ENCODE measurements at places on chromosomes 7 and 10. TPM values are rescaled to one million over a fixed set of nuclear protein-coding genes. Genes with fewer than 3 reads are reported as not detected.

GRCh38 chr10:91108820-91109219 is 111.6 kb upstream of the PCGF5 start:
- no peak for DNase-seq
- H3K4me3 ChIP-seq = no peak overlapping the region
- H3K36me3 ChIP-seq = no peaks in the 10 kb centered on the region
- H3K27ac ChIP-seq = no peak overlapping the region
- no peaks in the 10 kb centered on the region for H3K27me3 ChIP-seq
- no peaks in the 10 kb centered on the region for H3K4me1 ChIP-seq

- H3K4me3 ChIP-seq = no peak overlapping the region
- no peaks in the 10 kb centered on the region for H3K27me3 ChIP-seq
- no peaks in the 10 kb centered on the region for H3K4me1 ChIP-seq
- no peaks in the 10 kb centered on the region for H3K36me3 ChIP-seq
- DNase-seq = no peak
Observed at GRCh38 chr7:134900166-134900982, 85.9 kb upstream of the AGBL3 start.

- DNase-seq = no peak
- H3K4me1 ChIP-seq = no peaks in the 10 kb centered on the region
- no peak overlapping the region for H3K27ac ChIP-seq
- H3K27me3 ChIP-seq = no peaks in the 10 kb centered on the region
- no peaks in the 10 kb centered on the region for H3K36me3 ChIP-seq
Observed at GRCh38 chr10:92381543-92381954, 90.6 kb downstream of the MARCHF5 start.

The GBF1 gene
- 14.4 TPM for polyA plus RNA-seq

DNA sequence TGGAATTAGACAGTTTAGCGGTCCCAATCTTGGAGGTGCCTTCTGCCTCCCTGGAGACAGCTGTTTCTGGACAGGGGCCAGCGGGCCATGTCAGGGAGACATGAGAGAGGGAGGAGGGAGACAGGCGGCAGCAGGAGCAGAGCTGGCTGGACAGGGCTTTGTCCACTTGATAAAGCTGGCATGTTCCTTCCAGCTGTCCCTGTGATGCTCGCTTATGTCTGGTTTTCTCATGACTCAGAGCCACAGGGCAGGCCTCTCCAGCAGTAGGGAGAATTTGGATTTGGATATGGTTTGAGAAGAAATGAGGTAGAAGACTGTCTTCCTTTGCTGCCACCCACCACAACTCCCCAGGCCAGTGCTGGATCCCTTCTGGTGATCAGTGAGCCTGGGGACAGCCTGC is 51.7 kb upstream of the SORCS3 start:
- no peak for DNase-seq
- no peaks in the 10 kb centered on the region for H3K36me3 ChIP-seq
- no peak overlapping the region for H3K4me3 ChIP-seq
- no peaks in the 10 kb centered on the region for H3K4me1 ChIP-seq

The RET gene
- polyA plus RNA-seq = 1.1 TPM

DNA sequence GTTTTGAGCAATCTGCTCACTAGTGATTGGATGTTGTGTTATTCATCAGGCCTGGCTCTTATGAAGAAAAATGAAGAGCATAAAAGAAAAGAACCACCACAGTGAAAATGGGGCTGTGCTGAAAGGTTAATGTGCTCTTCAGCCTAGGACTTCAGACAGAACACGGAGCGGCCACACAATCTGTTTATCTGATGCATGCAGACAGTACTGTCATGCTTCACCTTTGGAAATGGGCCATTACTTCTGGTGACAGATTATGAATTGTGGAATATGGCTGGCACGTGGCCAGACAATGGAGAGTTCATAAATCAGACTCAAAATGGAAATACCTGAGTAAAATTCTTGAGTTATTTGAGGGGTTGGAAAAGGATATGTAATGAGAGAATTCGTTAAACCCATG is 86.0 kb upstream of the NOBOX start:
- no peaks in the 10 kb centered on the region for H3K36me3 ChIP-seq
- no peak for DNase-seq
- no peaks in the 10 kb centered on the region for H3K4me1 ChIP-seq
- no peak overlapping the region for H3K4me3 ChIP-seq
- H3K27ac ChIP-seq = no peak overlapping the region

The ANXA8L1 gene
- polyA plus RNA-seq = not detected

DNA sequence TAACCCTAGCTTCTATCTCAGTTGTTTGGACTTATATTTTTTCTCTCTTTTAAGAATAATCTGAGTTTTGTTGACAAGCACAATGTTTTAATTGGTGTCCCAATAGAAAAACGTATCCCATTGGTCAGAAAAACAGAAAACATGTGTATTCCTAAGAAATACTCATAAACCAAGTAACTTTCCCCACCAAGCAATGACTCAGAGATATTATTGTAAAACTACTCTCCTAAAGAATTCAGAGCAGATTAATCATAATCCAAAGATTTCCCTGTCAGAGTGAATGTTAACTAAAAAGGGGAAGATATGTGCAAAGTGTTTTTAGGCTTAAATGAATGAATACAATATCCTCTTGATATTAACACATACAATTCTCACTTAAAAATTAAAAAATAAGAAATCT is 29.4 kb upstream of the MBL2 start:
- no peaks in the 10 kb centered on the region for H3K4me1 ChIP-seq
- no peaks in the 10 kb centered on the region for H3K36me3 ChIP-seq
- no peak overlapping the region for H3K27ac ChIP-seq
- H3K4me3 ChIP-seq = no peak overlapping the region
- DNase-seq = no peak

The OIT3 gene
- not detected for polyA plus RNA-seq

GRCh38 chr7:80844916-80845315 is 73.9 kb downstream of the SEMA3C start:
- H3K36me3 ChIP-seq = no peaks in the 10 kb centered on the region
- H3K4me1 ChIP-seq = no peaks in the 10 kb centered on the region
- H3K27me3 ChIP-seq = no peaks in the 10 kb centered on the region
- no peak for DNase-seq
- H3K27ac ChIP-seq = no peak overlapping the region
- no peak overlapping the region for H3K4me3 ChIP-seq

The CAV2 gene
- 23.1 TPM for polyA plus RNA-seq

DNA sequence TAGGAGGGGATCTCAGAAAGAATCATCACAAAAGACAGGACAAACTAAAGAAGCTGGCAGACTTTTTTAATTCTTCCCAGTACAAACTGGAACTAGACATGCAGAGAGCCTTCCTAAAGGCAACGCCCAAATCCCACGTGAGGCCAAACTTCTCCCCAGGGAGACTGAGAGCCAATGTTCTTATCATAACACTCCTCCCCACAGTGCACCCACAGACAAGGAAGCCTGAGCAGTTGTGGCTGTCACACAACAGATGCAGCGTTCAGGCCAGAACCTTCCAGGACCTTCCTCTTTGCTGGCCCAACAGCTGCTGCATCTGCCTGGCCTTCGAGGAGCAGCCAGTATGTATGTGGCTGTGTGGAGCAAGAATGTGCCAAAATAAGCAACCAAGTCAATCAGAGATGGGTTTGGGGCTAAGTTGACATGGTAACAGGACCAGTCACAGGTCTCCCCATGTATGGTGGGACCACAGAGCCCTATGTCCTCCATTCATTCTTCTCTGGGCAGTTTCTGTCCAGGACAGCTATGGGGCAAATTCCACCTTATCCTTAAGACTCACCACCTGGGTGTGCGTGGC is 34.9 kb downstream of the SRPK2 start:
- no peaks in the 10 kb centered on the region for H3K4me1 ChIP-seq
- DNase-seq = no peak
- no peak overlapping the region for H3K4me3 ChIP-seq
- no peaks in the 10 kb centered on the region for H3K27me3 ChIP-seq
- H3K36me3 ChIP-seq = no peaks in the 10 kb centered on the region

GRCh38 chr7:133869556-133869955 is 257.6 kb upstream of the LRGUK start:
- no peak overlapping the region for H3K4me3 ChIP-seq

The PAPOLB gene
- polyA plus RNA-seq = not detected

- no peaks in the 10 kb centered on the region for H3K36me3 ChIP-seq
- H3K4me3 ChIP-seq = no peak overlapping the region
- H3K4me1 ChIP-seq = no peaks in the 10 kb centered on the region
- no peaks in the 10 kb centered on the region for H3K27me3 ChIP-seq
Observed at GRCh38 chr7:95907337-95907736, 135.0 kb downstream of the DYNC1I1 start.

DNA sequence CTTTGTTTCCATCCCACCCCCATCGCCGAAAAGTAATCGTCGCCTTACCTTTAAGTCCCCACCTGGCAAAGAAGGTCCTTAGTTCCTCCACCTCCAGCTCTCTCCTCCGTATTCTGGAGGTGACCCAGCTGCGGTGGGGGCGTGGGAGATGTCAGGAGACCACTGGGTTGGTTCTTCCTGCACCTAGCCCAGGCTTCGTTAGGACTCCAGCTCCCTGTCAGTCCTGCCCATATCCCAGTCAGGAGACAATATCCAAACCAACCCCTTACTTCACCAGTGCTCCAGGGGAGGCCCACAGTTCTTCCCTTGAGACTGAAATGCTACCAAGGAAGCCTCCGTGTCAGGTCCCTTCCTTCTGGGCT is 693 bp downstream of the ADIRF start:
- no peaks in the 10 kb centered on the region for H3K27me3 ChIP-seq
- peak overlapping the region; percentile 62 for H3K4me3 ChIP-seq
- peaks cover 37% of the 10 kb centered on the region for H3K4me1 ChIP-seq
- peak overlapping the region; percentile 80 for H3K27ac ChIP-seq

The SP8 gene
- not detected for polyA plus RNA-seq

The ABCA13 gene
- 0.62 TPM for polyA plus RNA-seq

DNA sequence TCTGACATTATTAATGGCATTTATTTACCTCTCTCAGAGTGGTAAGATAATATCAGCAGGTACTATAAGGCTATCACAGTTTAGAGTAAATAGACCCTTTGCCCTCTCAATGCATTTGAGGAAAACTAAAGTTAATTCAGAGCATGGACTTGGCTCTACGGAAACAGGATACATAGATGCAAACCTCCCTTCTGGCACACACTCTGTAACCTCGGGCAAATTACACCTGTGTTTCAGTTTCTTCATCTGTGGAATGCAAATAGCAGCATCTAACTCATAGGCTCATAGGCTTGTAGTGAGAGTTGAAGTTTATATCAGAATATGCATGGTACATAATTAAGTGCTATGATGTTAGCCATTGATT is 5.6 kb downstream of the RAPGEF5 start:
- H3K36me3 ChIP-seq = no peaks in the 10 kb centered on the region
- no peaks in the 10 kb centered on the region for H3K27me3 ChIP-seq
- no peak overlapping the region for H3K4me3 ChIP-seq
- H3K27ac ChIP-seq = no peak overlapping the region
- DNase-seq = no peak
- H3K4me1 ChIP-seq = no peaks in the 10 kb centered on the region

DNA sequence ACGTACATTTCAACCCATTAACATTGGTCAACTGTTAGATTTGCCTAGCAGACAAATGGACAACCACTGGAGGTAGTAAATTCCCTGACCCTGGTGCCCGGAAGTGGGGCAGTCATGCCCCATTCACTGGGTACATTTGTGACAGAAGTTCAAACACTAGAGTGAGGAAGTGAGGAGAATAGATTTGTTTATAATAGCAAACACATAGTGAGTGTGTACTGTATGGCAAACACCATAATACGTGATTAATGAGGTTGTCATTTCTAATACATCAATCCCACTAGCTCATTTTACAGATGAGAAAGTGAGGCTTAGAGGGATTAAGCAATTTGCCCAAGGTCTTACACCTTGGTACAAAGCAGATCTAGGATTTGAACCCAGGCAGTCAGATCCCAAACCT is 181.9 kb upstream of the MKLN1 start:
- DNase-seq = no peak
- no peak overlapping the region for H3K27ac ChIP-seq
- H3K4me3 ChIP-seq = no peak overlapping the region
- H3K4me1 ChIP-seq = no peaks in the 10 kb centered on the region
- no peaks in the 10 kb centered on the region for H3K27me3 ChIP-seq
- no peaks in the 10 kb centered on the region for H3K36me3 ChIP-seq

The NPTX2 gene
- 0.26 TPM for polyA plus RNA-seq

The KLF14 gene
- polyA plus RNA-seq = 0.13 TPM

DNA sequence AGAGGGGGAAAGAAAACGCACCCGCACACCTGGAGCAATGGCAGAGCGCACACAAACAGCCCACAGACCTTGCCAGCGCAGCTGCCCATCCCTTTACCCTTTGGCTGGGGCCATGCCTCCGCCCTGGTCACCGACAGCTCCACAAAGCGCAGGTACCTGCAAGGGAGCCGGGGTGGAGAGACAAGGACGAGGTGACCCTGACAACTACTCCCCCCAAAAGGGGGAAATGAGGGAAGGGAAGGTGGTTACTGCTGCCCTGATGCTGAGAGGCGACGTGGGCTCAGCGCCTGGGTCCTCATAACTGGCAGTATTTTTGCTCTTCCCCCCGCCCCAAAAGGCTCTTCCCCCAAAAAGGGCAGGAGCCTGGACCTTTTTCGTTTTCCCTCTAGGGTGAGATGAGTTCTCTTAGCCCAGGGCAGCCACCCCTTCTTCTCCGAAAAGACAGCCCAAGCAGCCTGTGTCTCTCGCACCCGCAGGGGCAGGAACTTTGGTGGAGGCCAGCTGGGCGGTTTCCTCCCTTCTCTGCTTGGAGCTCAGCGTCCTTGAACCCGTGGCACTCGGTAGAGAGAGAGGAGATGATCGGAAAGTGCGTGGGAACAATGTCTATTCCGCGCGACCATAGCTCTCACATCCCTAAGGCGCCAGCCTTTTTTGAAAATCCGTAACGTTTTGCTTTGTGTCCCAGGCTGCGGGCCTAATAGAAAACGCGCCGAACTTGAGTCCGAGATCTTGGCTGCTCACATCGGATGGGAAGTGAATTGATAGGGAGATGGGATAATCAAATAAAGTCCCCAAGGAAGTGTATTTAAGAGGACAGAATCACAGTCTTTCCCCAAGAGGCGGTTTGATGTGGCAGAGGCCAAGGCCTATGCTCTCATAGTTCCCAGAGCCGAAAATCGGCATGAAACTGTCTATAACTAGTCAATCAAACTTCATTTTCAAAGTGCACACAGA is 1.0 kb downstream of the NKX2-3 start:
- no peak overlapping the region for H3K4me3 ChIP-seq
- no peak overlapping the region for H3K27ac ChIP-seq
- H3K27me3 ChIP-seq = peaks cover 79% of the 10 kb centered on the region
- H3K36me3 ChIP-seq = no peaks in the 10 kb centered on the region
- DNase-seq = no peak

DNA sequence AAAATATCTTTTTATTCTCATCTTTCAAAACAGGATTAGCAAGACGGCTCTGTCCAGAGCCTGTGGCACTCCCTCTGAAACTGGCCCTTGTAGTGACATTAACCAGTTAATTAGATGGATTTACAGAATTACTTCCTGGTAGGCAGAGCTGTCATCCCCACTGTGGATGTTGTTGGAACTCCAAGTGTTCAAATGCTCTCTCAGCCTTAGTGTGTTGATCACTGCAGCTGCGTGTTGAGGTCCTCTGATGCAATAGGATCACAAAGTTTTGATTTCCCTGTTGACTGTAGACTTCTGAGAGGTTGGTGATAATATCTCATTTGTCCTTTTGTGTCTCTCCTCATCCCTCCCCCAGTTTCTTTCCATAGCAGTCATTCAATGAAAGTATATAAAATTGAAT is 117.3 kb upstream of the CDK6 start:
- H3K4me1 ChIP-seq = no peaks in the 10 kb centered on the region
- no peaks in the 10 kb centered on the region for H3K36me3 ChIP-seq
- H3K4me3 ChIP-seq = no peak overlapping the region
- no peak overlapping the region for H3K27ac ChIP-seq
- no peak for DNase-seq

- no peaks in the 10 kb centered on the region for H3K27me3 ChIP-seq
- no peaks in the 10 kb centered on the region for H3K4me1 ChIP-seq
- no peak overlapping the region for H3K4me3 ChIP-seq
- no peak for DNase-seq
- H3K27ac ChIP-seq = no peak overlapping the region
Observed at GRCh38 chr7:22647451-22648257, 79.3 kb upstream of the IL6 start.
